CD4-positive, CD25-positive, alpha-beta regulatory T cell (primary cell): ENCODE measurements at places on chromosomes 16 and 17.

GRCh38 chr16:11585460-11586377 is 1.0 kb downstream of the LITAF start:
- no peak for DNase-seq

GRCh38 chr17:80802626-80803450 is 188.8 kb upstream of the CHMP6 start:
- no peak for DNase-seq

DNA sequence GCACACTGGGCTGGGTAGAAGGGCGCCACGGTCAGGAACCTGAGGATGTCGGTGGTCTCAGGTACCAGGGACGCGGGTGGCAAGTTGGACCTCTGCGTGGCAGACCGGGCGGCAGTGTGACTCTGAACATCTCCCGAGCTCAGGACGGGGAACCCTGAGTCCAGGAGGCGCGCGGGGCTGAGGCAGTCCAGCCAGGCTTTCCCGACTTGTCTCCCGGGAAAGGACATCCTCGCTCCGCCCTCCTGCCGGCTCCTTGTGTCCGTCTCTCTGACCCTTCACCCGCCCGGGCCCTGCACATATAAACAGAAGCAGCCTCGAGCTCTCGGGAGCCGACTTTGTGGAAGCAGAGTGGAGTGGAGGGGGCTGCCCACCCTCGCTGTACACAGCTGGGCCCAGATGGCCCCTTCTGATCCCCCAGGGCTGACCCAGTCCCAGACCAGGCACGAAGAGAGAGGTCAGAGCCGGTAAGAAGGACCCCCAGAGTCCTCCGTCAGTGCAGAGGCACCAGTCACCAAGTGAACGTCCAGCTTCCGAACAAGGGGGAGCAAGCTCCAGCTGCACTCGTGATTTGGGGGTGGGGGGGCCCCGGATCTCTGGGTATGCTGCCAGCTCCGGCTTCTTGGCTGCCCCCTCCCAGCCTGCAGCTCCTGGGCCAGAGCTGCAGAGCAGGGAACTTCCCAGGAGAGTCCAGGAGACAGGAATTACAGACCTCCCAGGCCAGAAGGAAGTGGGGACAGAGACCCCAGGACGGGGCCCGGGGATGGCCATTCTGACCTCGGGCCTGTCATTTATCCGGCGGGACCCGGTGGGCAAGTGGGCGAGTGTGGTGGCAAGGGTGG is 8.5 kb upstream of the P2RX1 start:
- no peak for DNase-seq

DNA sequence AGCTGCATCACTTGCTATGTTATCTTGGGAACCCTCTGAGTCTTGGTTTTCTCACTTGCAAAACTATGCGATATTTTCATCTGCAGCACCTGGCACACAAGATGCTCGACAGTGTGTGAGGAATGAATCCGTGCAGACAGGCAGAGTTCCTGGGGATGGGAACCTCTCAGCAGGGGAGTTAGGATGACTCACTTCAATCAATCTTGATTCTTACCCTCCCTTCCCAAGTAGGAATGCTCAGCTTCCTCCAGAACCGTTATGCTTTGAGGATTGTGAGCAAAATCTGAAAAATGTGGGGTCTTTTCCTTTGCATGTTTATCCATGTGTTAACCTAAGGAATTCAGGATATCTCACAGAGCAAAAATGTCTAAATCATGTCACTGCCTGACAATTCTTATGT is 68.9 kb upstream of the HNF1B start:
- DNase-seq: no peak

DNA sequence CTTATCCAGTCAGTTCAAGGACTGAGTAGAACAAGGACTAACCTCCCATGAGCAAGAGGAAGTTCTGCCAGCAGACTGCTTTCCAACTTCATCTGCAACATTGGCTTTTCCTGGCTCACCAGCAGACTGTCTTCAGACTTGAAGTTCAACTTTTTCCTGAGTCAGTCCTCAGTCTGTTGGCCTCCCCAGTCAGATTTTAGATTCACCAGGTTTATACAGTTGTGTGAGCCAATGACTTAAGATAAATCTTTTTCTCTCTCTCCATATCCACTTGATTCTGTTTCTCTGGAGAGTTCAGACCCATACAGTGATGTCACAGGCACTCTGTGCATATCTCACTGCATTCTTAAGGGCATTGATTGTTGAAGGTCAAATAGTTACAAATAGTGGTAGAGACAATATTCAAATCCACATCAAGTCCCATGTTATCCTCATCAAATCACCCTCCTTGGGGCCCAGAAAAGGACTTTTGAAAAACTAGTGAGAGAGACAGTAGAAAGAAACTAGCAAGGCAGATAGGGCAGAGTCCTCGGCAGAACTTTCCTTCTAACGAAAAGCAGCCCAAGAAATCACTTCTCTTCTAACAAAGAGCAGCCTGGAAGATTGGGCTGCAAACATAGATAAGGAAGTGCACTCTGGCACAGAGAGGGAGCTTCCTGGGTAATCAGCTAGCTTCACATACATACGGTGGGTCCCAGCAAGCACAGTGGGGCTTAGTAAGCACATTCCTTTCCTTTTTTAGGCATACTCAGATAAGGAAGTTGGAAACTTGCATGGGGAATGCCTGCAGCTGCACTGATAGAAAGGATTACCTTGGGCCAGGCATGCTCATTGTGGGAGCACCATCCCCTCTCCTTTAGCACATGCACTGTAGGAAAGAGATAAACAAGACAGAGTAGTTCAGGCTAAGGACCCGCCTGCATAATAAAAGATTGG is 132.3 kb upstream of the FAM20A start:
- DNase-seq: no peak

- DNase-seq: peak; percentile 70
Measured at GRCh38 chr17:76735006-76735405, 2.1 kb downstream of the SRSF2 start.

DNA sequence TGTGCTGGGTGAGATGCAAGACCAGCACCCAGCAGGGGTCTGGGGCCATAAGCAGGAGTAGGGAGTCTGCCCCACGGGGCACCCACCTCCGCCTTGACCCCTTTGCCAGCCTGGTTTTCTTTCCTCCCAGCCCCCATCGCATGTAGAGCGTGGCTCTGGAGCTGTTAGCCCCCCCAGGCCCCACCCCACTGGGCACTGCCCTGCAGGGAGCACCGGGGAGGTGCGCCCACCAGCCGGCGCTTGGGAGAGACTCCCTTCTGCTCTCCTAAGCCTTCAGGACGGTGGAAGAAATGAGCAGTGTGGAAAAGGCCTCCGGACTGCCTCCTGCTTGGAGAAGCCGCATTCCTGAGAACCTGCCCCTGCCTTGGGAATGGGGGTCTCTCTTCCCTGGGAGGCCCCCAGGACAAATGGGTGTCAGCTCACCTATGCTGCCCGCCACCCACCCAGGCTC is 186.2 kb downstream of the IRF8 start:
- no peak for DNase-seq

GRCh38 chr17:77513045-77513444 is 372.3 kb downstream of the SEC14L1 start:
- DNase-seq: no peak

- DNase-seq: peak; percentile 38
Measured at GRCh38 chr17:82272495-82273326, 789 bp downstream of the CSNK1D start.
